ENCODE measurements at places on chromosomes 1 and 21.

DNA sequence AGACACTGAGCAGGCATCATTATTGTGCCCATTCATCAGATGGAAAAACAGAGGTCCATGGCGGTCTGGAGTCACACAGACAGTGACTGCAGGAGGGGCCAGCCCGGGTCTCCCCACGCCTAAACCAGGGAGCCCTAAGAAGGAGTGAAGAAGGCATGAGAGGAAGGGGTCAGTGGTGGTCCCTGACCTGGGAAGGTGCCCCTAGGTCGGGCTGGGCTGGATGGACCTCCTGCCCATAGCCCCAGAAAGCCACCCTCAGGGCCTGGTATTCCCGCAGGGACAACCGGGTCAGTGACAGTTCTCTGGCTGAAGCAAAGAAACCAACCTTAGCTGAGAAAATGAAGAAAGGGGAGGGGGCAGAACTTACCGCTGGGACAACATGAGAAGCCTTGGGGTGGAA lies 163.4 kb upstream of the C1orf174 start:
- no peak for DNase-seq

DNA sequence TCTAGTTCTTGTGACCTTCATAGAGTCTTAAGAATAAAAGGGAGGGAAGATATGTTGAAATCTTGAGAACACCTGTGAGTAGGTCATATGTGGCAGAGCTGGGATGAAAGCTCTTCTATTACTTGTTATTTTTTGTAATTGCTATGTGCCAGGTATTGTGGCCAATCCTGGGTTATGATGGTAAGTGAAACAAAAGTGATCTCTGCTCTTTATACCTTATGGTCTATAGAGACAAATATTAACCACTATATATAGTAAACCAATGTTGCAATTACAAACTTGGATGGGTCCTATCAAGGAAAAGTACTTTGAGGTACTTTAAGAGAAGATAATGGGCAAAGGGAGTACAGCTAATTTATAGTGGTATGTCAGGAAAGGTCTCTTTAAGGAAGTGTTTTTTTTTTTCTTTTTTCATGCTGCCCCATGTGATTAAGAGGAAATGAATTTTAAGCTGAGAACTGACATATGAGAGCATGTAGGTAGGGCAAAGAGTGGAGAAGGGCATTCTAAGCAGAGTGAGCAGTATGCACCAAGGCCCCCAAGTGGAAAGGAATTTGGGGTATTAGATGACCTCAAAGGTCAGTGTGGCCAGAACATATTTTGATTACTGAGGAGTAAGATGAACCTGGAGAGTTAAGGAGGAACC lies 43.3 kb downstream of the POU2F1 start:
- DNase-seq = no peak

GRCh38 chr1:49364676-49365075 lies 588.0 kb upstream of the BEND5 start:
- DNase-seq = no peak

- no peak for DNase-seq
Observed at GRCh38 chr1:54070171-54070837, 16.9 kb downstream of the TCEANC2 start.
